ENCODE measurements at places on chromosomes 2 and 18. TPM values are rescaled to one million over a fixed set of nuclear protein-coding genes. Genes with fewer than 3 reads are reported as not detected.

KIAA1328 gene
- total RNA-seq, result 6.5 TPM

NTSR2 gene
- not detected for total RNA-seq

CFC1 gene
- total RNA-seq, result not detected

AMMECR1L gene
- total RNA-seq, result 21.5 TPM

PDE1A gene
- total RNA-seq, result 0.83 TPM

- peak overlapping the region; percentile 54 for H3K27ac ChIP-seq
- no peak overlapping the region for H3K4me3 ChIP-seq
- DNase-seq, result peak; percentile 83
- peaks cover 11% of the 10 kb centered on the region for H3K4me1 ChIP-seq
- H3K36me3 ChIP-seq, result no peaks in the 10 kb centered on the region
Observed at GRCh38 chr18:21484851-21485636, 115.5 kb downstream of the ESCO1 start.

GRCh38 chr2:209471037-209471436, 47.2 kb downstream of the MAP2 start:
- peaks cover 34% of the 10 kb centered on the region for H3K4me1 ChIP-seq
- no peaks in the 10 kb centered on the region for H3K36me3 ChIP-seq
- no peaks in the 10 kb centered on the region for H3K27me3 ChIP-seq
- peak; percentile 17 for DNase-seq
- H3K4me3 ChIP-seq, result no peak overlapping the region
- no peak overlapping the region for H3K27ac ChIP-seq

DNA sequence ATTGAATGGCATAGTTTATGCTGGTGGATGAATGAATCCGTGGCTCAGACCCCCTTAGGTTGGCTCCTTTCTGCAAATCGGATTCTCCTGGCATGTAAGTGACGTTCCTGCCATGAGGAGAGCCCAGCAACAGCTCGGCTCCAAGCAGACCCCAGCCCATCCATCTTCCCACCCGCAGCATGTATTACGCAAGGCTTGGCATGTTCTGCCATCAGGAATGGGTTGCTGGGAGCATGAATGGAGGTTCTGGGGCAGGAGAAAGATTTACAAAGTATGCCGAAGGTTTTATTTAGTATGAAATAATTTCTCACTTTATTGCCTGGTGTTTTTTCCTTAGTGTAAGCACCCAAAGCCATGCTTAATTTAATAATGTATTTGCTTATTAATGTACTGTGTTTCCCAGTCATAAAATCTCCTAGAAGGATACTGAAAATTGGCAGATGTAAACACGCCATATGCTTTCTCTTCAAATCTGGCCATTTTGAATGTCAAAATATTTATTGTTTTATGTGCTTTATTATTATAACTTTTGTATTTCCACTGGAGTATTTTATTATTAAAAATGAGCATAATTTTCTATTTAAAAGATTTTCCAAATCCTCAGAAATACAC, 128.5 kb downstream of the ACKR3 start:
- DNase-seq, result no peak
- H3K4me3 ChIP-seq, result no peak overlapping the region
- no peaks in the 10 kb centered on the region for H3K27me3 ChIP-seq
- no peak overlapping the region for H3K27ac ChIP-seq
- H3K36me3 ChIP-seq, result no peaks in the 10 kb centered on the region
- H3K4me1 ChIP-seq, result no peaks in the 10 kb centered on the region

DNA sequence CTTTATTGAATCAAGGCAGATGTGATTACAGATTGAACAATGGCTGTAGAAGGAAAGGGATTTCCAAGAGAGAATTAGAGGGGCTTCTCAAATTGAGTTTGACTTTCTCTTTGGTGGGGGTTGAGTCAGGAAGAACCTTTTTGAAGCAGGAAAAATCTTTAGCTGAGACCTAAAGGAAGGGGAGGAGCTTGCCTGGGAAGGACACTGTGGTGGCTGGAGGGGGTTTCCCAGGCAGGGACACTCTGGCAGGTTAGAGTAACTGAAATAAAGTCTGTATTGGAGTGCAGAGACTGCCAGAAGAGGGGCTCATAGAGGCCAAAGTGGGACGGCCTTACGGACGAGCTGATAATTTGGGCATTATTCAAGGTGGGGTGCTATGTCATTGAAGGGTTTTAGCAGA, 69.3 kb downstream of the NEDD4L start:
- no peak overlapping the region for H3K27ac ChIP-seq
- no peaks in the 10 kb centered on the region for H3K27me3 ChIP-seq
- H3K4me3 ChIP-seq, result no peak overlapping the region
- peaks cover 8% of the 10 kb centered on the region for H3K4me1 ChIP-seq
- DNase-seq, result no peak

DNA sequence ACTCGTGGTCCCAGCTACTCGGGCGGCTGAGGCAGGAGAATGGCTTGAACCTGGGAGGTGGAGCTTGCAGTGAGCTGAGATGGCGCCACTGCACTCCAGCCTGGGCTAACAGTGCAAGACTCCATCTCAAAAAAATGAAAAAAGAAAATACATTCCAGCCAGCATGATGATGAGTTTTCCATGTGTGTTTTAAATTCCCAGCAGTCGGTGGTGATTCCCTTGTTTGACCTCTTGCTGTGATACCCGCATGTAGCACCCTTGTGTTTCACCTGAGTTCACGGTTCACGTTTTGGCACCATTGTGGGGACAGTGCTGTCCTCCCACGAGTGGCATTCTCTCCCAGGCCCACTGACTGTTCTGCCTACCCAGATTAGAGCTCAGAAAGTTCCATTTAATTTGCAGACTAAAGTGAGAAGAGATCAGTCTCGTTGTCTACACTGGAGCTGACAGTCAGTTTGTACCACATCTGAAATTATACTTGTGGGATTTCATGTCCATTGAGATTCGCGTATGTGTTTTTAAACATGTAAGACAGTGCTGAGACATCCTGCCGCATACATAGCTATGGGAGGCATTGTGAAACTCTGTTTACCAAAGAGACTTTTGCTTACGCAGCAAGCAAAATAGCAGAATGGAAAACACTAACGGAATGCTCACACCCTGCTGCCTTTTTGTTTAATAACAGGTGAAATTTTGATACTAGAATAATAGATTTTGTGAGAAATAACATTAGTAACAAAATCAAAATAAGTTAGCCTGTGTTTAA, 157.1 kb downstream of the GBX2 start:
- DNase-seq, result no peak
- no peaks in the 10 kb centered on the region for H3K27me3 ChIP-seq
- no peaks in the 10 kb centered on the region for H3K4me1 ChIP-seq

DNA sequence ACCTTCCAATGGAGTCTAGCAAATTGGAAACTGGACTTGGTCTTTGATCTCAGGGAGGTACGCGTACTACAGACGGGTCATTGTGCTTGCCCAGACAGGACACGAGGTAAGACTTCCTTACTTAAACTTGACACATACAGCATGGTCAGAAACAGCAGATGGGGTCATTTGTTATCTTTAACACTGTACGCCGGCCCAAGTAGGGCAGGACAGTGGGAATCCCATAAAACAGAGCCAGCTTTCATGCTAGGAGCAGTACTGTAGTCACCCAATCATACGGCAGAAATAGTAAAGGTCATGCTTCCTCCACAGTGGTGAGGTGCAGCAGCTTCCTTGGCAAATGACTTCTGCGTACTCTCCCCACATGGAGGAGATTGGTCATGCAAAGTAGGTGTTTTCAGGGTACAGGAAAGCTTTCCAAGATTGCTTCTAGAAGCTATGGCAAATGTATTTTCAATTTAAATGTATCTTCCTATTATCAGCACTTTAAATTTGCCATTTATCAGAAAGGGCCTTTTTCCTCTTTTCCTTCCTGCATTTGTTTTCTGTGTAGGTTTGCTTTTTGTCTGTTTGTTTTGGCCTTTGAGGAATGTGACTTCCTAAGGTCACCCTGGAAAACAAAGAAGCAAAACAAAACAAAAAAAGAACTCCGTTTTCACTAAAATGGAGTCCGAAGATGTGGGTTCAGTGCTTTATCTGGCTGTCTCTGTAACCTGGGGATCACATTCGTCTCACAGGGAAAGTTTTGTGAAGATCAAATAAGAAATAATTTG, 74.0 kb upstream of the DSG1 start:
- peak; percentile 61 for DNase-seq
- no peak overlapping the region for H3K4me3 ChIP-seq
- peaks cover 17% of the 10 kb centered on the region for H3K4me1 ChIP-seq
- H3K27ac ChIP-seq, result peak overlapping the region; percentile 35
- H3K27me3 ChIP-seq, result no peaks in the 10 kb centered on the region
- no peaks in the 10 kb centered on the region for H3K36me3 ChIP-seq

DNA sequence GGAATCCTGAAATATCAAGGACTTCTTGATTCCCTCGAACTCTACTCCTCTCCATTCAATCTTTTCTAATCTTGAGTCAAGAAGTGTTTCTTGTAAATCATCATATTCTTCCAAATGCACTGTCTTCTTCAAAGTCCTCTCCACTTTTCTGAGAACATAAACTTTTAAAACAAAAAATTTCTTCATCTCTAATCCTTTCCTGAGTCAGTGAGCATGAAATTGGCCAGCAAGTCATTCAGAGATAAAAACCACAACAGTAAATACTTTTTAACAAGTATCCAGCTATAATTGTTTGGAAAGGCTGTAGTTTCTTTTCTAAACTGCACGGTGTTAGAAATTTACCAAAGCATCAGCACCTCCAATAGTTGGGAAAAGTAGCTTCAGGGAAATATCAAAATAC, 312.6 kb upstream of the GALNT5 start:
- H3K27ac ChIP-seq, result no peak overlapping the region
- no peaks in the 10 kb centered on the region for H3K36me3 ChIP-seq
- no peak overlapping the region for H3K4me3 ChIP-seq
- no peaks in the 10 kb centered on the region for H3K4me1 ChIP-seq
- no peaks in the 10 kb centered on the region for H3K27me3 ChIP-seq
